Activated naive CD4-positive, alpha-beta T cell (primary cell): ENCODE measurements at places on chromosomes 7 and 10.
A peak's percentile ranks its signal among the peaks of the same experiment; 100 is the strongest.

DNA sequence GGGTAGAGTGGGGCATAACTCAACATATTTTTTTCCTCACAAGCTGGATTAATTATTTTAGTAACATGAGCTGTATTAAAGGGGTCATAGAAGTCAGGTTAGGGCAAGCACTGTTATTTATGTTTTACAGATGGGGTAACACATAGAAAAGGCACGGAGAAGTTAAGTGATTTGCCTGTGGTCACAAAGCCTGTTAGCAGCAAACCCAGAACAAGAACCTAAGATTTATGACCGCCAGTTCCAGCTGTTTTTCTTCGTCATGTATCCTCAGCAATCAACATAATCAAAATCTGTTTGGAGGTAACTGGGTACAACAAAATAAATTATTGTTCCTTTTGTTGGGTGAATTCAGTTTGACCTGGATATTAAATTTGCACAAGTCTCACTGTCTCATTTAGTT lies 57.2 kb upstream of the BET1 start:
- no peak for DNase-seq

- no peak for DNase-seq
These were observed 27.3 kb upstream of the IFRD1 start for GRCh38 chr7:112422842-112423496.

DNA sequence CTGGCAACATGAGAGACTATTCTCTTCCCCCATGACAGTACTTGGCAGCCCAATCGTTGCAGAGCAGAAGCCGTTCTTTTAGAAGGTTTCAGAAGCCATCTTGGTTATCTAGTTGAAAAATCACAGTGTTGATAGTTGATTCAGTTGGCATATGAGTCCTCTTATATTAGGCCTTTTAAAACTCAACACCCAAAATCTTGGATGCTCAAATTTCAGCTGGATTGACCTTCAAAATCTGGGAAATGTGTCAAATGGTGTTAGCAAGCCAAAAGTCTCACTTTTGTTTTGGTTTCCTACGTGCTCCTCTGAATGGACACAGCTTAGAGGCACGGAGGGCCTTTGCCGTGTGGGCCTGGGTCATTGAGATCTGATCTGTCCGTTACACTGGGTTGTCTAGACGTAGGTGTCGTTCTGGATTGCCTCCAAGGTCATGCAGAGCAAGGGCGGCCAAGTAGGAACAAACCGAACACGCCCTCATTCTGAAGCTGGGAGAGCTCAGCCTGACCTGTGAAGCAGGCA lies 59.3 kb upstream of the BMPER start:
- no peak for DNase-seq

GRCh38 chr7:117140921-117141320 lies 181.9 kb downstream of the WNT2 start:
- DNase-seq: no peak

- DNase-seq: no peak
These were observed 2.8 kb upstream of the DENND11 start for GRCh38 chr7:141704741-141705140.

GRCh38 chr10:96618653-96619052 lies 31.8 kb upstream of the TM9SF3 start:
- DNase-seq: no peak

DNA sequence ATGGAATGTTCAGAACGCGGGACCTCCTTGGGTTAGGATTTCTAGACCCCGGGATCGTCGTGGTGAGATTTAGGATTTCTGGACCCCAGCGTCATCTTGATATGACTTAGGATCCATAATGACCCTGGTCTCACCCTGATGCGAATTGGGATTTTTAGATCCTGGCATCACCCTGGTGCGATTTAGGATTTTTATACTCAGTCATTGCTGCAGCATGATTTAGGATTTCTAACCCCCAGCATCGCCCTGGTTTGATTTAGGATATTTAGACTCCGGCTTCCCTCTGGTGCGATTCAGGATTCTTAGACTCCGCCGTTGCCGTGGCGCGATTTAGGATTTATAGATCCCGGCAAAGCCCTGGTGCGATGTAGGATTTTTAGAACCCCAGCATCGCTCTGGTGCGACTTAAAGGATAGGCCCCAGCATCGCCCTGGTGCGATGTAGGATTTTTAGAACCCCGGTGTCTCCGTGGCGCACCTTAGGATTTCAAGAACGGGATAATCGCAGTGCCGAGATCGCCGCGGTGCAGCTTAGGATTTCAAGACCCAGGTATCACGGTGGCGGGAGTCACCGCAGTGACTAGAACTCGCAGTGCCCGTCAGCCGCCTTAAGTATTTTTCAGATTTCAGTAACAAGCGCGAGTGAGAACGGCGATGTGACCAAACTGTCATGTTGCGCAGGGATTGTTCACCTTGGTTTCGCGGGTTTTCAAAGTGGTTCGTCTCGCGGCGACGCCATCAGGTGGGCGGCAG lies 814 bp downstream of the MEST start:
- DNase-seq: no peak

GRCh38 chr7:98022531-98022930 lies 32.5 kb upstream of the OCM2 start:
- DNase-seq: no peak

- DNase-seq: no peak
These were observed 43.3 kb downstream of the DGKB start for GRCh38 chr7:14859267-14859666.

GRCh38 chr10:132110713-132111112 lies 45.0 kb downstream of the JAKMIP3 start:
- DNase-seq: no peak

DNA sequence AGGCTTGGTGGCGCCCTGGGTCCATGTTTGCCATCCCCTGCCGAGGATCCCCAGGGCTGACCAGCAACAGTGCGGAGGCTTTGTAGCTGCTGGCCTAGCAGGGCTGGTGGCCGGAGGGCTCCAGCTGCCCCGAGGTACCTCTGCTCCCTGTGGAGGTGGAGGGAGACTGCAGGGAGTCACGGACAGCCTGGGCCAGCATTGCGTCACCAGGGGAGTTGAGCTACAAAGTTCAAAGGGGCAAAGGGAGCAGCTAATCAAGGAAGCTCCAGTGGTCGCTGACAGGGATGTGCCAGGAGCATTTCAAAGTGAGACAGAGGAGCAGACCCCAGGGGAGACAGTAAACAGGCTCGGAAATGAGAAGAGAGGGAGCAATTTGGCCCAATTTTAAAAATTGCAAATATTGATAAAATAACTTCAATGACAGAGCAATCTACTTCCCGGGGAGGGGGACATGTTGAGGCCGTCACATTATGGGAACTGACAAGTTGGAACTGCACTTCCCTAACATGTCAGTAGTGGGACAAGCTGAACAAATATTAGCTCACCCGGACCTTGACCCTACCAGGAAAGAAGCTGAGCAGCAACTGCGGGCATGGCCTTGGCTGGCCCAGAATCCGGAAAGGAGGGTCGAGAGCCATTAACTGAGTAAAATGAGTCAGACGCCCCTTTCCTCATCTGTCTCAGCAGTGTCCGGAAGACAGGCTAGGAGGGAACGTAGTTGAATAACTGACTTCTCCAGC lies 39.4 kb downstream of the BTBD16 start:
- DNase-seq: no peak

- no peak for DNase-seq
These were observed 16.9 kb downstream of the TCAF1 start for GRCh38 chr7:143884969-143885559.

GRCh38 chr7:54944179-54944578 lies 74.6 kb upstream of the EGFR start:
- no peak for DNase-seq

DNA sequence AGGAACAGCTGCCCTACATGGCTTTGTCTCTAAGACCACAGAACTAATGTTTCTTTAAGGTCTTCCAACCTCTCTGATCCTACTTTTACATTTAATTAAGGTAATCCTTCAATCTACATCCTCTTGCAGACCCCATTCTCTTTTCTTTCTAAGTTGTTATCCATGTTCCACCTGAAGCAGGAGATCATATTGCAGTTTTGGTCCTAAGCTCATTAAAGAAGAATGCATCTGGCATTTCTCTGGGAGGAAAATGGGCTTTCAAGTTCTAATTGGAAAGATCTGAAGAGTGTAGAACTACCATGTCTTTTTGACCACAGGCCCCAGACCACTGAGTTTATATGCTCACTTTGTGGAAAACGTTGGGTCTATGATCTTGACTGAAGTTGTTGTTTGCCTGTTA lies 111.2 kb downstream of the SEM1 start:
- no peak for DNase-seq

GRCh38 chr7:134327896-134328295 lies 11.2 kb upstream of the SLC35B4 start:
- peak; percentile 26 for DNase-seq

- DNase-seq: no peak
These were observed 175.2 kb upstream of the GRB10 start for GRCh38 chr7:50957855-50958254.

- DNase-seq: no peak
These were observed 22.3 kb upstream of the PLA2G12B start for GRCh38 chr10:72976886-72977285.

DNA sequence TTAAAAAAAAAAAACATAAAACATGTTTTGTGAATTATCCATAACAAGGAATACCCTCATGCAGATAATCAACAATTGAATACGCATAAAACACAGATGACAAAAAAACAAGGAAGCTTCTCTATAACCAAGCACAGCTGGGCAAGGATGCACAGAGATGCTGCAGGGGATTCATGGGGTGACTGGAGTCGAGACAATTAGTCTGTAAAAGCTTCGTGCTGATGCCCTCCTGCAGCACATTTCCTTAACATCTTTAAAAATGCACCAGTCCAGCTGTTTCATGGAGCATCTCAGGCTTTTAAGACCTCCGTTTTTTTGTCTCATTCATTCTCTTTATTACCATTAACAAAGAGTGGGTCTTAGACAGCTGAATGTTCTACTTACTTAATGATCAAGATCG lies 794.0 kb upstream of the C7orf33 start:
- no peak for DNase-seq

- DNase-seq: peak; percentile 24
These were observed 23.3 kb downstream of the YAE1 start for GRCh38 chr7:39589323-39590111.

DNA sequence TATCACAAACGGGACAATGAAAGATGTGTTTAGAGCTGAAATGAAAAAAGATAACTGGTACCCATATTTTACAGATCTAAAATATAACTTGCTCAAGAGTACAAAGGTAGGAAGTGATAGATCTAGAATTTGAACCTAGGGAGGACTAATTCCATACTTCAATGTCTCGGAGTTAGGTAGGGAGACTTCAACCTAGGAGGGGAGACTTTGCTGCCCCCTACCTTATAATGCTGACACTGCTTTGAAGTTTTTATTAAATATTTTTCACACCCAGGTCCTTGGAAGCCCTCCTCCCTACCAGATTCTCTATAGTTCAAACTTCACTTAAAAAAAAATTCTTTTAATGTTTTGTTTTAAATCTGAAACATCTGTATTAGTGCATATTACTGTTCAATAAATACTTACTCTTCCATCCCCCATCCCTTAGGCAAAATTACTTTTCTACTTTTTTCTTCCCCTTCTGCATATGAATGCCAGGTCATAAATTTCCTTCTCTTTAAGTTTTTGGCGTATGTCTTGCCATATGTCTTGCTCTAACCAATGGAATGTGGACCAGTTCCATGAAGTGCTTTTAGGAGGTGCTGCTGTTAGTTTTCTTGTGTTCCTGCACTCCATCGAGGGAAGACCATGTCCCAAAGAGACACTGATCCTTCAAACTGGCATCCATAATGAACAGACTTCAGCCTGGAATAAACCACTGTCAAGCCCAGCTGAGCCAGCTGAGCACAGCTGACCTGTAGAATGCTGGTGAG lies 57.8 kb downstream of the MICU1 start:
- DNase-seq: no peak

DNA sequence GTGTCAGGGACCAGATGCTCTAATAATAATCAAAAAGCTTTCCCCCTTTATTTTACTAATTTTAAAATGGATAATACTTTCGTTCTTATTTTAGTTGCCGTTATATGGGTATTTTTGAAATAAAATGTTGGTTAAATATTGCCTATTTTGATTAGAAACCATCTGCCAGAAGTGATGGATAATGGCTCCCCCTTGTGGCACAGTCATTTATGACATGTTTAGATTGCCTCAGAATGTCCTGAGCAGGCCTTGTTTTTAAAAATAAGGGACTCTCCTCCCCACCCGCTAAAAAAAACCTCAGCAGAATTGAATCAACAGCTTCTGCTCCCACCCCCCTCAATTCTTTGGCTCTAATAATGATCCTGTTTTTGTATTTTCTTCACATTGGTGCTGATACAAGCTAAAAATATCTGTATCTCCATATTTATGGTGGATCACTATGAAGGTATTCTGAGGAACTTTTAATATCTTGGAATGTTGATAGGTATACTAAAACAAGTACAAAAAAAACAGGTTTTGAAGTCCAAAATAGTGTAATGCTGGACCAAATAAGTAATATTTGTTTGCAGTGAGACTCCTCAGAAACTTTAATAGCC lies 38.8 kb downstream of the TMEM60 start:
- DNase-seq: peak; percentile 27

- no peak for DNase-seq
These were observed 4.8 kb upstream of the NT5C2 start for GRCh38 chr10:103197903-103198302.

DNA sequence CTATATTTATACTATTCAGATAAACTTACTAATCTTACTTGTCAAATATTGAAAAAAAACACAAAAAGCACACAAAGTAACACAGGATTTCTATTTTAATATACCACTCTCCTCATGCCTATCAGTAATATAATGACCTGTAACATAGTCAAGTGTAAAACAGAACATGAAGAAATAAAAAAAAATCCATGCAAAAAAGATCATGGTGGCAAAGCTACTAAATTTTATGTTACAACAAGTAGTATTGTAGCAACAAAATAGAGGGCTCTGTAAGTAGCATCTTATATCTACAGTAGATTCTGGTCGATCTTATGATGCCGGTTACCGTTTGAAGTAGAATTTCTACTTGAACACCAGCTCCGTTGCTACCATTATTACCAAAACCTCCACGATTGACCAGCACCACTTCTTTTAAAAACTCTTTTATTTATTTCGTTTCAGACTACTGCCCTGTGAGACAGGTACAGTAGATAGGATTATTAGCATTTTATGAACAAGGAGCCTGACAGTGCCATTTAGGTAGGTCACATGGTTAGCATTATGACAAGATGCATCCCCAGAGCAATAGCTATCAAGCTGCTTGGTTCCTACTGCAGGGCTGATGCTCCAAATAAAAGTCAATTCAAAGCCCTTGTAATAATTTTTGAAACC lies 2.1 kb downstream of the CPED1 start:
- DNase-seq: no peak

GRCh38 chr10:67794909-67795460 lies 43.0 kb downstream of the DNAJC12 start:
- DNase-seq: no peak

GRCh38 chr10:48913674-48914073 lies 26.0 kb downstream of the LRRC18 start:
- DNase-seq: no peak

- no peak for DNase-seq
These were observed 242.8 kb downstream of the ELFN1 start for GRCh38 chr7:1912593-1913465.

- DNase-seq: no peak
These were observed 333.1 kb downstream of the CXCL12 start for GRCh38 chr10:44051584-44052385.

- DNase-seq: no peak
These were observed 2.6 kb downstream of the NRG3 start for GRCh38 chr10:81877596-81877995.
